ENCODE measurements at places on chromosomes 12 and 14.

DNA sequence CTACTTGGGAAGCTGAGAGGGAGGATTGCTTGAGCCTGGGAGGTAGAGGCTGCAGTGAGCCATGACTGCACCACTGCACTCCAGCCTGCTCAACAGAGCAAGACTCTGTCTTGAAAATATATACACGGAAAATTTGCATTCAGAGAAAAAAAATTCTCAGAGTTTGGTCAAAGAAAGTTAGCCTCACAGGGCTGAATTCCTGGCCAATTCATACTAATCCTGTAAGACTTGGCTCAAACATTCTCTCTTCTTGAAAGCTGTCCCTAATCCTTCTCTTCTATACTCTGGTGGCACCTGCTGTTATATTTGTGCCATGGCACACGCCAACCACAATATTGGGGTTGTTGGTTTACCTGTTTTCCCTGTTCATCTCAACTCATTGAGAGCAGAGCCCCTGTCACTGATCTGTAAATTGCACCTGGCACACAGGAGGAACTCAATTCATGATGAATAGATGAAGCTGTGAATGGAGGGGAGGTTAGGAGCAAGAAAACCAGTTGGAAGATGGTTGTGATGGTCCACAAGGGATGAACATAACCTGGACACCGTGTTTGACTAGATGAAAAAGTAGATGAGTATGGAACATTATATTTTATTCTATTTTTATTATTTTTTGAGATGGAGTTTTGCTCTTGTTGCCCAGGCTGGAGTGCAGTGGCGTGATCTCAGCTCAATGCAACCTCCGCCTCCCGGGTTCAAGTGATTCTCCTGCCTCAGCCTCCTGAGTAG, 36.8 kb upstream of the SPTSSA start:
- DNase-seq: no peak

- no peak for DNase-seq
Observed at GRCh38 chr12:54301428-54302048, 723 bp upstream of the NFE2 start.

DNA sequence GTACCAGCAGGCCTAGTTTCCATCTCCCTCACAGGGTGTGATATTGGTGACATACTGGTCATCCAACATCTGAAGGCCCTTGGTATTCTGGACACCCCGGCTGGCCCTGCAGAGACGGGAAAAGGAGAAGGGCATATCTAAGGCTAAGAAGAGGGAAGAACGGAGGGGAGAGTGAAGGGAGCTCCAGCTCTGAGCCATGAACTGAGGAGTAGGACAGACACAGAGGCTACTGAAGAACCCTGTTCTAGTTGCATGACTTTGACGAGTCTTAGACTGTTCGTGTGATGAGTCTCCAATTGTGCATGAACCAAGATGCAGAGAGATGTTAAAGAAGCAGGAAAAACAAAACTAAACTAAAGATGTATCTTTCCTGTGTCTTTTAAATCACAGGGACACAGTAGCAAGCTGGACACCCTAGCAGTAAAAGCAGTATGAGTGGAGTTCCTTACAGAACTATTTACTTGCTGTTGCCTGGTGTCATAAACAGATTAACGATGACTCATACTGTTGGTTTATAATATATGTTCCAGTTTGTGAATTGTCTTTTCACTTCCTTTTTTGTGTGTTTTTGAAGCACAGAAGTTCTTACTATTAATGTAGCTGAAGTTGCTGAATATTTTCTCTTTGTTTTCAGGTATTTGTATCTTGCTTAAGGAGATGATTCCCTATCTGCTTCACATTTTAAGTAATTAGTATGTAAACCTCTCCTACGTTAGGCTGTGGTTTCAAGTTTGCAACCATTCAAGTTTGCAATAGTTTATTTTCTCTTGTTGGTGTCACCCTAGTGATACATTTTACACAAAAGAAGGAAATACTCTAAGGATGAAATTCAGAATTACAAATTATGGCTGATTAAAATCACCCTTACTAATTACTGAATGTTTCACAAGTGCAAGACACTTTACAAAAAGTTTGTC, 15.7 kb downstream of the FAR2 start:
- DNase-seq: peak; percentile 43

DNA sequence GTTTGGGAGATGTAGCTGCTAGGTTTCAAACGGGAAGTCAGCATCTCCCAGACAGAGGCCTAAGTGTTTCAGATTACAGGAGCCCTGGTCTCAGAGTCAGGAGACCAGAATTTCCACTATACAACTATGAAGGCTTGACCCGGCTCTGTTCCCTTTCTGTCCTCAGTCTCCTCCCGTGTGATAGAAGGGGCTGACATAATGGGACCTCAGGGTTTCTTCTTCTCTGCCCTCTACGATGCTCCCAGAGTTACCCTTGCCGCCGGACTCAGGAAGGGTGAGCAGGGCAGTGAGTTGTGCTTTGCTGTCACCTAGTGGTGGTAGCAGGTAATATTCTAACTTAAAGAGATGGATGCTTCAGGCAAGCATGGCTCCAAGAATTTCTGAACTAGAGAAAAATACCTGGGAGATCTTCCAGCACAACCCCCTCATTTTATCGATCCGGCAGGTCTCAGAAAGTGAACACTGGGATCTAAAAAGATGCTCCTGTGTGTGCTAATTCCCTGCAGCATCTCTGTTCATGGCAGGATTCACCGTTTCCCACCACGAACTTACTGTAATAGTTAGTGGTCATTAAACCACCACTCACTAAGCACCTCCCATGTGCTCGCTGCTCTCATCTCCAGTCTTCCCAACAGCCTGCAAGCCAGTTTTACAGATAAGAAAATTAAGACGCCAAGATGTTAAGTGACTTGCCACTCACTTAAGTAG, 84.4 kb downstream of the VWF start:
- peak; percentile 47 for DNase-seq

- DNase-seq: no peak
Observed at GRCh38 chr14:30872602-30873001, 1.8 kb upstream of the COCH start.

DNA sequence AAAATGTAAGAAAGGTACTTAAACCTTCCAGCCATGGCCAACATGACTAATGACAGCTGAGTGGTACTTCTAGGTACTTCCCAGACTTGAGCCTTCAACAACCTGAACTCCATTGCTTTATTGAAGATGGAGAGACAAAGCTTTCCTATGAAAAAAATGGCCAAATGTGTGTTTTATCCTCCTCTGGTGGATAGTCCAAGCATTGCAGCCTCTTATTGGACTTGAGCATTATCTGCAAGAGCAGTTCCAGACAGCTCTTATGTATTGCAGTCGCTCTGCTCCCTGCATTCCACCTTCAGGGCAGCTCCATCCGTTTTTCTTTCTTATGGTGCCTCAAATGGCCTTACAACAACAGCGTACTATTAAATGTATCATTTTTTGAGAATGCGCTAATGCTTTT, 588.2 kb downstream of the NRXN3 start:
- DNase-seq: no peak

DNA sequence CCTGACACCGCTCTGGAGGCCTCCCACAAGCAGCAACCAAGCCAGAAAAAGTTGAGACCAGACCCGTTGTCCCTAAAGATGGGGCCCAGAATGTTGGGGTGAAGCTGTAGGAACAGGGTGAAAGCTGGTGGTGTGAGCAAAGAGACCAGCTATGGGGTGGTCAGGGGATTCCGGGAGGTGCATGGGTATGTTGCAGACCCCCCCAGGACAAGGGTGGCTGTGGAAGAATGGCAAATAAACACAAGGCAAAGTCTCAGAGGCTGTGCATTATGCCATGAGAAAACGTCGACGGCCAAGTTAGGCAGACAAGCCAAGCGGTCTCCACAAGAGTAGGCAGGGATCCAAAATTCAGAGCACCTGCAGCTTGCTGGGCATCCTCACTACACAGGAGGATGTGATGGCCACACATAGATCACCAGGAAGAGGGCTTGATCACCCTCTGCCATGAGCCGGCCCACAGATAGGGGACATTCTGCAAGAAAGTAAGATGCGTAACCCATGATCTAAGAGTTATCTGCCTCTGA, 58.8 kb upstream of the KCNA1 start:
- no peak for DNase-seq

- no peak for DNase-seq
Observed at GRCh38 chr12:50066402-50066801, 9.0 kb downstream of the ASIC1 start.

- DNase-seq: no peak
Observed at GRCh38 chr12:71417181-71417580, 22.4 kb upstream of the LGR5 start.

DNA sequence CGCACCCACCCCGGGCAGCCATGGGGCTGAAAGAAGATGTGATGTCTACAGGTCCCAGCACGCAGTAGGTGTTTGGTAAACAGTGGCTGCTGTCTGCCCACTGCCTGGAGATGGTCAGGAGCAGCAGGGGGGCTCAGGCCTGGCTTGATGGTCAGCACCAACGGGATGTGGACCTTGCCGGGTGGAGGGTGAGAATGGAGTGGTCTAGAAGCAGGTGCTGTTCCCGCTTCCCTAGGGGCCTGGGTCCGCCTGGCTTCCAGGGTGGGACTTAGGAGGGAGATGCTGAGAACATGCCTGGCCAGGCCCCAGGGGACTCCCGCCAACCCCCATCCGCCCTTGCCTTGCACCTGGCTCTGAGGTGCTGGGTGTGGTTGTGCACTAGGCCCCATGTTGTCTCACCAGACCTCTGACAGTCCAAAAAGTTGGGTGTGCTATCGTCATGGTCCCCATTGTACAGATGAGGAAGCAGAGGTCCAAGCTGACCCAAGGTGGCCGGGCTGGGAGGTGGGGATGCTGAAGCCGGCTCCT, 12.9 kb downstream of the FAM222A start:
- no peak for DNase-seq

GRCh38 chr14:61899497-61899896, 137.3 kb downstream of the SNAPC1 start:
- no peak for DNase-seq

DNA sequence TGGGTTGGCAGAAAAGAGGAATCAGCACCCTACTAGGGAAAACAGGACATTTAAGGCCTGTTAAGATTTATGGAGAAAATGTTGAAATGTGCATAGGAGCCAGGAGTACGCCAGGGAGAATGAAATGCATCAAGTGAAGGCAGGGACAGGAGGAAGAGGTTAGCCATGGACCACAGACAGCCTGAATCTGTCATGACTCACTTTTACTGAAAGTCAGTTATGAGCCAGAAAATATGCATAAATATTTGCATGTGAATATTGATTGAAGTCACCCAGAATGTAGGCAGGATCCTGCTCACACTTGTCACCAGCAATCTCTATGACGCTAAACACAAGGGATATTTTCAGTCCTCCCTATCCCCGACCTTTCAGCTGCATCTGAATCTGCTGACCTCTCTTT, 25.1 kb upstream of the CDK17 start:
- DNase-seq: no peak

DNA sequence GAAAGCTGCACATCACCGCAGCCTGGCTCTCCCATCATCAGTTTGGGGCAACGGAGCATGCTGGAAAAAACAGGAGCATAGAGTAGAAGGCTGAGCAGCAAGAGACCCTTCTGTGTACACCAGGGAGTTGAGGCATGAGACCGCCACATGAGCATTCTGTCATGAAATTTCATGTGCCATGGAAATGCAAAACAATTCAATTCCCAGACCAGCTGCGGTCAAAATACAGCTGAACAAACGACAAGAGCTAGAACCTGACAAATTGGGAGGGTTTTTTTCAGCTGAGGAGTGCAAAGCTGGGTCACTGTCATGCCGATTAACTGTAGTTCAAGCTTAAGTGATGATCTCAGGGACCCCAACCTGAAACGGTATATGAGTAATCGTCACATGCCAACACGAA, 37.1 kb downstream of the TMEM30B start:
- no peak for DNase-seq

- no peak for DNase-seq
Observed at GRCh38 chr14:74140374-74140850, 55.7 kb downstream of the LIN52 start.

DNA sequence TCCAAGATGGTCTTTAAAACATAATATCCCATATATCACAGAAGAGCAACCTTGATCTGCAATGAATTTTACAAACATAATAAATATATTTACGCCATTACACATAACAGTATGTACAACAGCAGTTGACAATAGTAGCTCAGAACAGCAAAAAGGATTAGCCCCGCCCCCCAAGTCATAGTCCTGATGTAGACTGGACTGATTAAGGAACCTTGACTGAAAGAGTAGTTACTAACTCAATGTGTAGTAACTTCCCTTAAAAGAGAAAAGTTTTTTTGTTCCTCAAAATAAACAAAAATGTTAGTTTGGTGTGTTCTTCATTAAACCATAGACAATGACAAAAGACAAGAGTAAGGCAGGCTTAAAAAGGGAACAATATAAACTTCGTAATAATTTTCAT, 44.5 kb downstream of the GTF2A1 start:
- DNase-seq: no peak

- no peak for DNase-seq
Observed at GRCh38 chr14:21063479-21063878, 5.9 kb downstream of the RNASE8 start.

GRCh38 chr12:113575386-113575785, 103.7 kb upstream of the LHX5 start:
- DNase-seq: no peak

DNA sequence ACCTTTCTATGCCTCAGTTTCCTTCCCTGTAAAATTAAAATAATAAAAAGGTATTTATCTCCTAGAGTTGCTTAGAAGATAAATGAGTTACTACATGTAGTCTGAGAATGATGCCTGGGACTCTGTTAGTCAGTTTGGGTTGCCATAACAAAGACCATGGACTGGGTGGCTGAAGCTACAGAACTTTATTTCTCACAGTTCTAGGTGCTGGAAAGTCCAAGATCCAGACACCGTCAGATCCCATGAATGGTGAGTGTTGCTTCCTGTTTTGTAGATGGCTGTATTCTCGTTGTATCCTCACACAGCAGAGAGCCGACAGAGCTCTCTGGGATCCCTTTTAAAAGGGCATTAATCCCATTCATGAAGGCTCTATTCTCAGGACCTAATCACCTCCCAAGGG, 64.0 kb upstream of the LTA4H start:
- no peak for DNase-seq

GRCh38 chr14:96874127-96874526, 76.9 kb downstream of the VRK1 start:
- DNase-seq: no peak

DNA sequence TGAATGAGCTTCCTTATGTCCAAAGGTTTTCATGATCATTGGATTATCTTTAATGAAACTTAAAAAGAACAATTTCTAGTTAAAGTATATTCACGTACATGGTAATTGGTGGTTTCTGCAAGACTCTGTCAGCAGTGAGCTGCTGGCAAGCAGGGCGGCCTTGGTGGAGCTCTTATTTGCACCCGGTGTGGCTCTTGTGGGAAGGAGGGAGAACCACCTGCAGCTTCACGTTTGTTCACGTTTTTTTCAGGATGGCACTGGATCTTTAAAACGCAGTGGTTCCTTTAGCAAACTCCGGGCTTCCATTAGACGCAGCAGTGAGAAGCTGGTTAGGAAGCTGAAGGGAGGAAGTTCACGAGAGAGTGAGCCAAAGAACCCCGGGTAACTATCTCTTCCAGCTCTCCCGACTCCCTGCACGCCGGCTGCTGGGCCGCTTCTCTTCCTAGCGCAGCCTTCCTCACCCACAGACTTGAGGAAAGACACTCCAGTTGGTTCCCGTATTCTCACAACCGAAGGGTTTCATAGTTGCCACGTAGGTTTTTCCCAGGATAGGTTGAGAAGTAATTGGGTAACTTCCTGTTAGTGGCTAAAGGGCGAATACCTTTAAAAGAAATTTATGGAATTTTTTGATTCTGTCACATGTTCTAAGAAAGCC, 28.3 kb downstream of the XRCC3 start:
- no peak for DNase-seq

GRCh38 chr12:124422570-124423523, 128.0 kb downstream of the RFLNA start:
- no peak for DNase-seq

- DNase-seq: no peak
Observed at GRCh38 chr12:132537049-132537448, 47.1 kb downstream of the FBRSL1 start.
